ENCODE measurements at places on chromosomes 1 and 21.

DNA sequence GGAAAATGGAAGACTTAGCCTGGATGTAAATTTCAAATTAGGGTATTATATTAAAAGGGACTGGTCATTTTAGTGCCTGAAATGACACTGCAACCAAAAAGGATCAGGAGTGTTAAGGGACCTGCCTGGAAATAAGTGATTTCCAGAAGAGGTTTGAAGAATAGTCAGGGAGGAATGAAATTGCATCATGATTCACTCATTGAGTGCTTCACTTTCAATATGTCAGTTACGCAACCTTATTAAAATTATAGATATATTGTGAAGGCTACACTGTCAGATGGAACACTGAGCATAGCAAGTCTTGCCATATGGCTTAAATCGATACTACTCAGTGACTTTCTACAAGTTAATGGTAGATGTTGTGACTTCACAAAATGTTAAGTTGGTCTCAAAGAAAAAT lies 275.2 kb upstream of the DPYD start:
- DNase-seq, result no peak

GRCh38 chr1:26119892-26120608 lies 8.4 kb downstream of the PDIK1L start:
- no peak for DNase-seq

DNA sequence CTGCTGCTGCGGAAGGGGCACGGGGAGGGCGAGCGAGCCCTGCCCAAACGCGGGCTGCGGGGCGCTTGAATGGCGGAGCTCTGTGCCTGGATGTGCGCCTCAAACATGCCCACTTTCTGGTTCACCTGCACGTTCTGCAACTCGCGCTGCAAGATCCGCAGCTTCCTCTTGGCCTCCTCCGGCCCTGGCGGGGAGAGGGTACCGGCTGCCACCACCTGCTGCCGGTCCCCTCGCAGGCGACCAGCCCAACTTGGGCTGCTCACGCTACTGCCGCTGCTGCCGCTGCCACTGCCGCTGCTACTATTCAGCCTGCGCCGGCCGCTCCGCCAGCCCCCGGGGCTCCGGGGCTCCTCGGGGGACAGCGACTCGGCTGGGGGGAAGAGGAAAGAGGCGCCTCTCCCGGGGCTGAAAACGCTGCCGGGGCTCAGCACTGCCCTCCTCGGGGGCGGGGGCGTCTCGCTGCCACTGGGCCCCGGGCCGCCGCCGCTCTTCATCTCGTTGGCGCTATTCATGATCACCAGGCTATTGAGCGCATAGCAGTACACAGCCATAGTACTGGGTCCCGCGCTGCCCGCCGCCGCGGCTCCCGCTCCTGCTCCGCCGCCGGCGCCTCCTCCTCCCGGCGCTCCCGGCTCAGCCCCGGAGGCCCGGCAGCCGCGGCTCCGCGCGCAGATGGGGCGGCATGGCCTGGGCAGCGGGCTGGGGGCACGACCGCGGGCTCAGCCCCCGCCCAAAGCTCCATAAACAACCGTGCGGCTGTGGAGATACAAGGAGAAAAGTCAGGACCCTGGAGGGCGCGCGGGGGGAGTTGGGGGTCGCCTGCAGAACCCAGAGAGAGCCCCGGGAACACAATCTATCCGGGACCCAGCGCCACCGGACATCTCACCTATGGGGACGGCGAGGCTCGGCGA lies 1.9 kb downstream of the ITPKB start:
- peak; percentile 35 for DNase-seq

DNA sequence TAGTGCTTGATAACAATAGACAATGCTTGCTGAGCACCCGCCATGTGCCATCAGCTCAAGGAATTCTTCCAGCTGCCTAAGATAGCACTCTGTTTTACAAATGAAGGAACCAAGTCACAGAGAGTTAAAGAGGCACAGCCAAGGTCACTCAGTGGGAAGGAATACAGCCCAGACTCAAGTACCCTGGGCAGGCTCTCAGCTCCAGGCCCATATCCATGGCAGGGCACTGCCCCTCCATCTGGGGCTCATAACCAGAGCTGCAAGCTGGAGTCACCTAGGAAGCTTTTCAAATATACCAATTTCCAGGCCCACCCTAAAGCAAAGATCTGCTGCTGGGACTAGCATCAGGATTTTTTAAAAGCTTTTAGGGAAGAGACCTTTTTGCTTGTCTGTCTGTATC lies 1.6 kb downstream of the CLEC20A start:
- no peak for DNase-seq

DNA sequence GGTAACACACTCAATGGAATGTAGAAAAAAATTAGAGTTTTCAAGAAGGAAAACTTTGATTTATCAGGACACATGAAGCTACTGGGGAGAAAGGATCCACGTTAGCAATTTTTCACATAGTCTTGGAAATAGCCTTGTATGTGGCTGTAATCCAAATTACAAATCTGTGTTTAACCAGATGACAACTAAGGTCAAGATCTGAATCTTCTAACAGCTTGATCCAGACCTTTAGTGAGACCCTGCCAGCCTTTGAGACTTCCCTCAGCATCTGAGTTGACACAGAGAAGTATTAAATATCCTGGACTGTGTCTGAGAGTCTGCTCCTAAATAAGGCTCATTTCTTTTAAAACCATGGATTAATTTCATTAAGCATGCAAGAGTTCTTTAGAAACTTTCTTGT lies 135.9 kb upstream of the KCNK2 start:
- DNase-seq, result no peak

All from NCI-H2227 treated with DMSO at 0.1 percent for 48 hours (cell line).